ENCODE measurements at places on chromosomes 11 and 22.

DNA sequence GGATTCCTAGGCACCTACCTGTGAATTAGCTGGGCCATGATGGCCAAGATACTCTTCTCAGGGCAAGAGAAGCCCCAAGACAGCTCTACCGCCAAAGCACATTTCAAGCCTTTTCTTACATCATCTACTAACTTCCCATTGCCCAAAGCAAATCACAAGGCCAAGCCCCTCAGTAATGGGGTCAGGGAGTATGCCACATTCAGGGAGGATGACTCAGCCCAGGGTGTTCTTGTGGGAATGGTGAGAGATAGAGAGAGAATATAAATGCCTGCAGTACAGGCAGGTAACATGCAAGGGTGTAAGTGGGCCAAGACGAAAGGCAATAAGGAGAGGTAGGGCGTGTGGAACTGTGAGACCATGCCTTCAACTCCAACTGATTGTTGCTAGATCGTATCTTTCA, 162.5 kb upstream of the ISX start:
- no peak for ATAC-seq

- no peak for ATAC-seq
These were observed 107.6 kb downstream of the ZNF280B start for GRCh38 chr22:22400964-22401363.

- peak; percentile 18 for ATAC-seq
These were observed 16.7 kb downstream of the PHLDA2 start for GRCh38 chr11:2912498-2912897.

GRCh38 chr11:100687630-100688395, 725 bp downstream of the ARHGAP42 start:
- ATAC-seq: peak; percentile 80

DNA sequence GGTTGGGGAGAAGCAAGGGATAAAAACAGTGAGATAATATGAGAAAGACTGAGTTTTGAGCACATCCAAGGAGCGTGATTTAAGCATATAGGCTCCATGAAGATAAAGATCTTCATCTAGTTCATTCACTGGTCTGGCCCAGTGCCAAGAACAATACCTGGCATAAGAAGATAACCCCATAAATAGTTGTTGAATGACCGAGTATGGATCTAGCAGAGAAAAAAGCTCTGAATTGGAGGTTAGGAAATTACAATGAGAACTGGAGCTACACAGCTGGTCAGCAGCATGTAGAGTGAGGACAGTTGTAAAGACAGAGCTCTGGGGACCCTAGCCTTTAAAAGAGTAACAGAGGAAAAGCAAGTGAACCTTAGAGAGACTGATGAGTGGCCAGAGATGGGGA, 33.0 kb upstream of the PAK1 start:
- no peak for ATAC-seq

- ATAC-seq: no peak
These were observed 177.5 kb downstream of the TMEM135 start for GRCh38 chr11:87215236-87215635.

DNA sequence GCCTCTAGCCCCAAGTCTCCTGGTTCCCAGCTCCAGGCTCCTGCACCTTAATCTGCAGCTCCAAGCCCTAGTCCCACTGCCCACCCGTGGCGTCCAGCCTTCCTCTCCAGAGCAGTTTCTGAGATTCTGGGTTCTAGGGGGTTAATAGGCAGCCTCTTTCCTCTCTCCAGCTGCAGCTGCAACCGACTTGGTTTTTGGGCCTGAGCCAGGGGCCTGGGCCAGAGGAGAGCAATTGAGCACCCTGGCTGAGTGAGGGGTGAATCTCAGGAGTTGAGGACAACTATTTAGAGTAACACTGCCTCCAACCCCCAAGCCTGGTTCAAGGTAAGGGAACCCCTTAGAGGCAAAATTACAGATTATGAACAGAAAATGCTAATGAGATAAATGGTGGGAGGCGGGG, 9.0 kb upstream of the CHRM1 start:
- ATAC-seq: no peak
